ENCODE measurements at places on chromosomes 3 and 15. TPM values are rescaled to one million over a fixed set of nuclear protein-coding genes. Genes with fewer than 3 reads are reported as not detected.
A peak's percentile ranks its signal among the peaks of the same experiment; 100 is the strongest.

GRCh38 chr3:69137412-69137811 is 15.0 kb upstream of the LMOD3 start:
- no peak for DNase-seq

- no peak for DNase-seq
These were observed 4.6 kb upstream of the RUVBL1 start for GRCh38 chr3:128128251-128128650.

DNA sequence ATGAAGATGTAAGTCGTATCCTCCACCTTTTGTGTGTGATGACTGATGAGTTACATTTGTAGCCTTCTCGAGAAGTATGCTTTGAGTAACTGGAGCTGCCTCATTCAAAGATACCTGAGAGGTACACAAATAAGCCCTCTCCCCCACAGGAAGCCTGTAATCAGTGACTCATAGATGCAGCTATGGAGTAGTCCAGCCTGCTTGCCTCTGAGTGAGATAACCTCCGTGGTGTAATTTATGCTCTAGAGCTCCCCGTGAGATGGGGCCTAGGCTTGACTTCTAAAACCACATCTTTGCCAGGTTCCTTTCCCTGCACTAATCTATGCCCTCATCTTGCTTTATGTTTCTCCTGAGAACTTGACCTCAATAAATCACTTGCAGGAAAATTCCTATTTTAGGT is 291.7 kb downstream of the SUCLG2 start:
- DNase-seq: no peak

PIERCE2 gene
- polyA plus RNA-seq: 2.1 TPM

GRCh38 chr3:143298380-143298779 is 178.8 kb downstream of the CHST2 start:
- no peak for DNase-seq

DPPA2 gene
- polyA plus RNA-seq: not detected

DNA sequence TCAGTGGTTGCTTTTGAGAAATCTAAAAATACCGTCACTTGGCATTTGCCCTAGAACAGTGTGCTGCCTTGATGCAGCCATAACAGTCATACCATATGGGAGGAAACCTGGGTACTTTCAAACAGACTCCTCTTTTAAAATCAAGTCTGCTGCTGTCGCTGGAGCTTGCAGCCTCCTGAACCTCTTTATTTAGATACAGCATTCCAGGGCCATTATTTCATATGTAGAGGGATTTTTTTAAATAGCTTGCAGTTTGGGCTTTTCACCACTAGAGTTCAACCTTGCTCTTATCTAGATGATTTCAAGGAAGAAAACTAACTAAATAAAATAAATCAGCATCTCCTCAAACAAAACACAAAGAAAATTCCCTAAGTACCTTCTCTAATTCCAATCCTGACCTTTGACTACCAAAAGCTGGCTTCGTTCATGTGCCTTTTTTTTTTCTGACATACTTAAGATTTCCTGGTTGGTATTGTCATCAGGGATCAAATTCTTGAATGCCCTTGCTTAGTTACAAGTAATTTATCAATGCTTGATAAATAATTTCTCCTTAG is 111.6 kb downstream of the KBTBD8 start:
- peak; percentile 44 for DNase-seq

GADL1 gene
- polyA plus RNA-seq: 39.2 TPM

KNL1 gene
- 12.7 TPM for polyA plus RNA-seq

CPNE9 gene
- polyA plus RNA-seq: not detected

DNA sequence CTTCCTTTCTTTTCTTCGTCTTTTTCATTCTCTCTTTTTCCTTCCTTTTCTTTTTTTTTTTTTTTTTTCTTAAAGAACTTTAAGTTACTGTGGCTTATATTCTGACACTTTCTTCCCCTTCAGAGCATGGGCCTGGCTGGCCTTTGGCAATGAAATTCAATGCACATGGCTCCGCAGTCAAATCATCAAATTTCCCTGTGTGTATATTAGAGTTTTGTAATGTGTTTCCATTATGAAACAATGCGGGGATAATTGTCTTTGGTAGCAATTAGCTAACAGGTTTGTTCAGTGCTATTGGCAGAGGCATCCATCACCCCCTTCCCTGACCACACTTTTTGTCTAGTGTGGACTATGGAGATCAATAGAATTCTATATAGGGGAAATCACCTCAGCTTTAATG is 80.5 kb downstream of the CDIN1 start:
- no peak for DNase-seq

DNA sequence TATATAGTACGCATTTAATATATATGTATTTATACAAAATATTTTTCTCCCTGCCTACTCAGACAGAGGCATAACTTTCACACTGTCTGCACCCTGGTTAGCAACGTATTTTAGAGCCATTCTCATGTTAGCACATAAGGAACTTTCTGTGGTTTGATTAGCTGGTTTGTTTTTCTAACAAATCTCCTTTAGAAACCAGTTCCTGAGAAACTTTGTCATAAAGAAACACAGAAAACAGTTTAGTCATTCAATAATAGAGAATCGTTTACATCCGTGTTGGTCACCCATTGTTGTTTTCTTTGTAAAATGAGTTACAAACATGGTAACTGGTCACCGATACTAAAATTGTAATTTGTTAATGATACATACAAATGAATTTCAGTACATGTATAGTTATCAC is 5.9 kb upstream of the NGRN start:
- DNase-seq: no peak

DNA sequence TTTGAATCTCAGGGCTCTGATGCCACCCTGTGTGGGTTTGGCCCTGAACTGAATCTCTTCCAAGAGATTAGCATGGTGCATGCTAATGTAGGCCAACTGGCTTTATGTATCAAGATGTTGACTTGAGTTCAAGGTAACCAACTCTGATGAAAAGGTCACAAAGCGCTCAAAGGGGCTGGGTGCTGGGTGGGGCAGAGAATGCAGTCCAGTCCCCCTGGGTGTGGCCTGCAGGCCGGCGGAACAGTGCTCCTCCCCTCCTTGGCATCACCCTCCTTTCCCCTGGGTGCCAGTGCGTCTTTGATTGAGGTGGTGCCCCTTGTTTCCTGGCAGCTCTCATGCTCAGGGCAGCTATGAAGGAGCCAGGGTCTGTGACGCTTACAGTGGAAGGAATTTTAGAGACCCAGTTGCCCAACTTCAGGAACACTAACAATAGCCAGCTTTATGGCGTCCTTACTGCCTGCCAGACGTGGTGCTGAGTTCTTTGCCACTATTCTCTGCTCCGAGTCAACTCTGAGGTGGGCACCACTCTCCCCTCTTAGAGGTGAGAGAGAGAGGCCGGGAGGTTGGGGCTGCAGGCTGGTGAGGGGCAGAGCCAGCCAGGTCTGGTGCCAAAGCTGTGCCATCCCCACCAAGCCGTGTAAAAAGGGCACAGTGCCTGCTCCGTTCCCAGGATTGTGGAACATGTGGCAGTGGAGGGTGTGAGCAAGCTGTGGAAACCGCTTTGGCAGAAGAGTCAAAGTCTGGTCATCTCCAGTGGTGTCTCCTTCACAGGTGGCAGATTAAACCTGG is 9.8 kb downstream of the SYNM start:
- DNase-seq: no peak

GRCh38 chr15:28004143-28005003 is 94.7 kb downstream of the OCA2 start:
- DNase-seq: no peak

DNA sequence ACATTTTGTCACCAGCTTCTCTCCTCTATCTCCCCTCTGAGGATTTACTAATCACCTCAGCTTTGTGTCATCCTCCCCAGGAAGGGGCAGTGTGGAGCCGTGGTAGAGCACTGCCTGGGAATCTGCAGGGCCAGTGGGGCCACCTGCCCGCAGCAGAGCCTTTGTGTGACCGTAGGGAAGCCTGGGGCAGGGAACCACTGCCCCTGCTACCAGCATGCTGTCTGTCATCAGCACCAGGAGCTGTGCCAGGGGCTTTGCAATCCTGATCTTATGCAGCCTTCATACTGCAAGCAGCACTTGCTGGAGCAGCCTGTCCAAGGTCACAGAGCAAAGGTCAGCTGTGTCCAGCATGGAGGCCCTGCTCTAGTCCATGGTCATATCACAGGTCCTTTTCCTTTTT is 170.2 kb upstream of the IL12A start:
- no peak for DNase-seq

DNA sequence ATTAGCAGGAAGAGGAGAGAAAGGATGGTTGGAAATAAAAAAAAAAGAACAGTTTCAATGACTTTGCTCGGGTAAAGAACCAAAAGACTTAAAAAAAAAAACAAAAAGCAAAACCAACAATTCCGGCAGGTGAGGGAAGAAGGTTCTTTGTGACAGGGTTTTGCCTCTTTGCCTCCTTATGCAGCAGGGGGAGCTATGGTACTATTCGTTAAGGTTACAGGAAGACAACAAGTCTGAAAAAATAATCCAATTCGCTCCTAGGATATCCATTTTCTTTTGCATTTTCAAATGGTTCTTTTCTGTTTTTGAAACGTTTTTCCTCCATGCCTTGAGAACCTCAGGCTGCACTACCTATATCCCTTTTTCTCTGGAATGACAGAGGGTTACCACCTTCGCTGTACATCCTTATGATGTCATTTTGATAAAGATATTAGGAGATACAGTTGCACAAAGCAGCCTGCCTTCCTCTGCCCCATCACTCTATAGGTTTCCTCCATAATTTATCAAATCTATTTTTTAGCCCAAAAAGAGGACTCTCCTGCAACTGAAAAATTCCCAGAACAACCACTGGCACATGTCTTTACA is 55.0 kb downstream of the CFAP20DC start:
- DNase-seq: peak; percentile 60

- DNase-seq: no peak
These were observed 5.6 kb downstream of the ZBED2 start for GRCh38 chr3:111589303-111590142.

DNA sequence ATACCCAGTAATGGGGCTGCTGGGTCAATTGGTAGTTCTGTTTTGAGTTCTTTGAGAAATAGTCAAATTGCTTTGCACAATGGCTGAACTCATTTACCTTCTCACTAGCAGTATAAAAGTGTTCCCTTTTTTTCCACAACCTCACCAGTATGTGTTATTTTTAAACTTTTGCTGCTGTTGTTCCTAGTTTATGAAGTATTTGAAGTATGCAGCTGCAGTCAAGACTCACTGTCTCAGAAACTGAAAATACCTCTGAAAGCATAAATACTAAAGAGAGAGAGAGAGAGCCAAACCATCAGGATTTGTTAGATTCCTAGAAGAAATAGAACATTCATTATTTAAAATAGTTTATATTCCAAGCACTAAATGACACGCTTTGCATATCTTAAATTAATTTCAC is 764.2 kb downstream of the NTRK3 start:
- no peak for DNase-seq

ALDH1L1 gene
- polyA plus RNA-seq: not detected

DNA sequence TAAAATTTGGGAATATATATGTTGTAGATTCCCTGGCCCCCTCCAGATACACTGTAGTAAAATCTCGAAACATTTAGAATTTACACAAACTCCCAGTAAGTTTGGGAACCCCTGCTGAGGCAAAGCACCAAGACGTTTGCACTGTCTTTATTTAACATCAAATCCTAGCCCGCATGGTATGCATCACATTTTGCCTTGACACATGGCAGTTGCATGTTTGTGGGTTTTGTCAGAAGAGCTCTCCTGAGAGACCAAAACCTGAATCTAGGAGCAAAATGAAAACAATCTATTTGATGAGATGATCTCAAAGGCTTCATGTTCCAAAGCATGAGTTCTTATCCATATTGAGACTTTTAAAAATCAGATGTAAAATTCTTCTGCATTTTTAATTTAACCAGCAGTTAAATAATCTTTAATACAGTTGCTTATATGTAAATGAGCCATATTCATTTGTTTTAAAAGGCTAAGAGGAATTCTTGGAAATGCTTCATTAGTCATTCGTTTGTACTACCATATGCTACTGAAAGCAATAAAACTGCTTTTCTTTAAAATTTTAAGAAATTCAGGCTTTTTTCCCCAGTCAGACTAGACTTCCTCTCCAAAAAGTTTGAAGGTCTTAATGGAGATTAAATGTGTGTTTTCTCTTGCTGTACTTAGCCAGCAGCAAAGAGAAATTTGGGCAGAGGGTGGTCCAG is 105.2 kb upstream of the BOC start:
- DNase-seq: no peak

GRCh38 chr15:65177901-65178300 is 7.2 kb downstream of the CLPX start:
- no peak for DNase-seq

DNA sequence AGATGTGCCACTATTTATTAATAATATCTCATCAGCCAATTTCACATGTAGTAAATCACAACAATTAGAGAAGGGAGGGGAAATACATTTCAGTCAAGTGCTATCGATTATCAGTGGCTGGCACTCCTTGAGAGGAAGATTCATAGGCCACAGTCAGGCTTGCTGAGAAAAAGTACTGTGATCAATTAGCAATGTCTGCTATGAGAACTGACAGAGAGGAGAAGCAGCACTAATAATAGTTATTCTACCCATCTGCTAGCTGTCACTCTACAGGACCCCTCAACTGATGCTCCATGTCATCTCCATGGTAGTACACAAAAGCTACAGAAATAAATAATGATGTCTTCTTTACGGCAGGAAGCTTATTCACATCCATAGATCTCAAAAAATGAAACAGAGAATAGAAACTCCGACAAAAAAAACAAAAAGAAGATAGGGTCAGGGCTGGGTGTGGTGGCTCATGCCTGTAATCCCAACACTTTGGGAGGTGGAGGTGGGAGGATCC is 351.3 kb downstream of the FOXP1 start:
- no peak for DNase-seq

DNA sequence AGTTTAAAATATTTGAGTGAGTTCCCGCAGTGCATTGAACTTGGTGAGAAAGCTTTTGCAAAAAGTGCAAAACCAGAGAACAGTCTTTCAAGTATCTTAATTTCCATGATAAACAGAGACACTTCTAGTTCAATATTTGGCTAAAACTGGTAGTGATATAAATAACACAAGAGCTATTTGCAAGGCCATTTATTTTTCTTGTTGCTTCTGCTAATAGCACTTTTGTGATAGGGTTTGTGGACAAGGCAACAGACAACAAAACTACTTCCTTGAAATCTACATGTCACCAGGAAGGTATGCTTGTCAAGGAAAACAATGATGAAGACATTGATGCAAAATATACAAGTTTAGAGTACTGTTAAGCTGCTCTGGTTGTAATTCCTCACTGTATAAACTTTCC is 1225.1 kb downstream of the OTOL1 start:
- DNase-seq: no peak
